ENCODE measurements at places on chromosomes 12 and 14.

- peak; percentile 69 for DNase-seq
These were observed at the start of gene ARID4A for GRCh38 chr14:58298477-58299400. Gene ARID4A (plus strand): TSS chr14:58298555. CDS start chr14:58299855, 1,300 bp downstream.

DNA sequence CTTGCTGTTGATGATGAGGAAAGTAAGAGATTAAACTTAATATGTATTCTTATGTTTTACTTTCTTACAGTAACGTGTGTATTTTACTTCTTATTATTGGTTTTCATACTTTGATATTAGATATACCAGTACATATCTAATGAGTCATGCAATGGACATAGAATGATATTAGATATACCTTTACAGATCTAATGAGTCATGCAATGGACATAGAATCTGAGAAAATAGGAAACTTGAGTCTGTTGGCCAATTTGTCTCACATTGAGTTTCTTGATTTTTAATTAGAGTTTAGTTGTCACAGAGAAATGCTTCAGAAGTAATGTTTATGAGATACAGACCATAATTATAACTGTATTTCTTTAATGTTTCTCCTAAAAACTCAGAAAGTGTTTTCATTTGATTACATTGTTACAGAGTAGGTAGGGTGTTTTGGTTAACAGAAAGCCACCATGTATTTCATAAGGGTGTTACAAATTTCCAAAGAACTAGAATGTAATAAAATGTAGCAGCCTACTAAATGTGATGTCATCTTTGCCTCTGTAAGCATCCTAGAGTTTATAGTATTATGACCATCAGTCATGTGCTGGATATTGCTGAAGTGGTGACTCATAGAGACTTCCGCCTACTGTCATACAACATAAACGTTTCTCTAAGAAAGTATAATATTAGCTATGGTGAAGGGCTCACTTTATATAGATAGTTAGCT is 3.0 kb downstream of the GAS2L3 start:
- no peak for DNase-seq

DNA sequence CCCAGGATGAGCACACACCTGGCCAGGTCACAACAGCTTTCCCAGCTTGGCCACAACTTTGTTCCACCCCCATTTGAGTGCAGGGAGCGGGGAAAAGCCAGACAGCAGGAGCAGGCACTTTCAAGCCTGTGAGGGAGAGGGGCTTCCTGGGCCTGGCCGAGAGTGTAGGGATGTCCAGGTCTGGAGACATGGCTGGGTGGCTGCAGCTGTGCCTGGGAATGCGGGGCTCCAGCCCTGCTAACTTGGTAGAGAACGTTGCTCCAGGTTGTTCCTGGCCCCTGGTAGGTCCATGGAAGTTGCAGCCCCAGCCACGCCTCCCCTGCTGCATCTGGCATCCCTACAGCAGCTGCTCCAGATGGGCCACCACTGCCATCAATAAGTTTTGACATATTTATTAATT is 738.5 kb downstream of the SLC6A15 start:
- no peak for DNase-seq

- no peak for DNase-seq
These were observed 555.1 kb downstream of the FOXG1 start for GRCh38 chr14:29321646-29322045.

DNA sequence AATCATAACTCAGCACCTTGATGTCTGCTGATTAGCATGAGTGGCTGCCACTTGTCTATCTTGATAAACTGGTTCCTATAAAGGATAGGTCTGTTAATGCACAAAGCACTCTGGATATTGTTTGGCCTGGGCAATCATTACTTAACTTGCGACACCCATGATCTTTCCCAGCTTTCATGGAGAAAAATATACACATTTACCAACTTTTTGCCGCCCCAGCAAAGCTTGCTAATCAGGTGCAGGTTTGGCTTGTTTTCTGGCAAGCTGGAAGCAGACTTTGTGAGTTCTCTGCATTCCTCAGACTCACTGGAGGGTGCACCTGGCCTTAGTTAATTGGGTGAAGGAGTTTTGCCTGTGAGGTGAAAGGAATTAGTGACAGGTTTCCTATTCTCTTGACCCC is 1126.4 kb upstream of the FLRT2 start:
- DNase-seq, result no peak

DNA sequence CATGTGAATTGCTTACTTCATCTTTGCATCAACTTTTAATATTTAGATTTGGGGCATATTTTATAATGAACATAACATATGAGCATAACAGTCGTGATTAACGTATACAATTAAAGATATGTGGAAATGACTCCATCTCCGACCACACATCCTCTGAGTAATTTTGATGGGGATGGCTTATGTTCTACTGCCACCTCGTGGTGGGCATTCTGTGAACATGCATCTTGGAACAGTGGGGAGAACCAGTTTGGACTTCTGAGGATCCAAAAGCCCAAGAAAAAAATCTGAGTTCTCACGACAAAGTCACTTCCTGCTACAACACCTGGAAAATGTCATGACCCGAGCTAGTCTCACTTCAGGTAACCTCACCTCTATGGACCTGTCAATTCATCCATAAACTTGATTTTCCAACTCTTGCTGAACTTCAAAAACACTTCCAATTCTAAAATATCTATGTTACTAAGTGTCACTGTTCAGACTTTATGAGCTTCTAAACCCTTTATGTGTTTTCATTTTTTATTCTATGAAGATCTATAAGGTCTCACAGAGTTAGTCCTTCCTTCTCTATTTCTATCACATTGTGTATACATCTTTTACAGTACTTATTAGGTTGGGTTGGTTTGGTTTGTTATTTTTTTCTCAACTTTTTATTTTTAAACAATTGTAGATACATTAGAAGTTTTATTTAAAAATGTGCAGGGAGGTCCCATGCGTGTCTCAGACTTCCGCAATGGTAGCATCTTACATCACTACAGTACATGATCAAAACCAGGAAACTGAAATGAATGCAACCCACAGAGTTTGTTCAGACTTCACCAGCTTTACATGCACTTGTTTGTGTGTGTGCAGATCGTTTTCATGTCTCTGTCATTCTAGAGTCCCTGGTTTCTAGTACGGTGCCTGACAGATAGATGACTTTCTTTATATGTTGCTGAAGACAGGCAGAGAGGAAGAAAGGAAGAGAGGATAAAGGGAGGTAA is 38.2 kb upstream of the STAB2 start:
- peak; percentile 41 for DNase-seq

GRCh38 chr14:69260861-69261564 is 1.1 kb downstream of the GALNT16 start:
- peak; percentile 92 for DNase-seq

- peak; percentile 53 for DNase-seq
These were observed 415.5 kb downstream of the PCNX1 start for GRCh38 chr14:71322655-71323250.

- no peak for DNase-seq
These were observed 6.6 kb downstream of the SBNO1 start for GRCh38 chr12:123358035-123358434.

- peak; percentile 62 for DNase-seq
These were observed 43.3 kb upstream of the NT5DC3 start for GRCh38 chr12:103884316-103884715.

DNA sequence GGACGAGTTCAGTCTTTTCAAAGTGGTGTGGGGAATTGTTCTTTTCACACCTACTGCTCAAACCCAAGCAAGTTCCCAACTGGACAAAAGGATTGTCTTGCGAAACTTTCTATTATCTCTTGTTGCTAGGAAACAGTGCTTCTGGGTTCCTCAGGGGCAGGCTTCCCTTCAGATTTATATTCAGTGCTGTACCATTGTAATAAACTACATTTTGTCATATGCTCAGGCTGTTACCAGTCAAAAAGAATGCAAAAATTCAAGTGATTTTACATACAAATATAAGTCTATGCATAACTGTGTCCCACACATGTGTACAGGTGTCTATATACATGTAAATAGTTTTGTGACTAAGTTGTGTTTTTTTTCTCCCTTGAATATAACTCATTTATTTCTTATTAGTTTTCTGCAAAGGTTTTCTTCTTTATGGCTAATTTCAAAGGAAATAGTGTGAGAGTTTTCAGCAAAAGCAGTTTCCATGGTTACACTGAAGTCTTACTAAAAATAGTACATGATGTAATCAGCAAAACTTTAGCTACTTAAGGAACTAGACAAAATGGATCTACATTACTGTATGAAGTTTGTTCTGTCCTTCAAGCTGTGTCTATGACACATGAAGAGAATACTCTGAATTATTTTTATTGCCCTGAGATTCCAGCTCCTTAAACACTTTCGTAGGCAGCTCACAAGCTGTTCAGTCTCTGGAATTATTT is 430.2 kb upstream of the TMPO start:
- no peak for DNase-seq

GRCh38 chr12:93127107-93127560 is 198.0 kb upstream of the EEA1 start:
- DNase-seq, result no peak

DNA sequence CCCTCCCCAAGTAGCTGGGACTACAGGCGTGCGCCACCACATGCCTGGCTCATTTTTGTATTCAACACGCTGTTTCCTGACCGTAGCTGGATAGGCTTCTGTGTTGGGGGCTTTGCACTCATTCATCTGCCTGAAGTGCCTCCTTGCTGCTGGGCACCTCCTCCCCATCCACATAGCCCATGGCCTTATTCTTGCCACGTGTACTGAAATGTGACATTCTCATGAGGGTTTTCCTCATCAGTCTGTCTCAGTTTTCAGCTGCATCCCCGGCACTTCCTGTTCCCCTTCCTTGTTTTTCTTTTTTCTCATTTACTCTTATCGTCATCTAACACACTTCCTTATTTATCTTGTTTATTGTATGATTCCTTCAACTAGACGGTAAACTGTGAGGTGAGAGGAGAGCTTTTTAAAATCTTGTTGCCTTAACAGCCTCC is 36.6 kb downstream of the RCOR1 start:
- DNase-seq, result no peak

GRCh38 chr14:78725086-78725485 is 554.9 kb downstream of the NRXN3 start:
- no peak for DNase-seq

- no peak for DNase-seq
These were observed 35.1 kb downstream of the PCNX1 start for GRCh38 chr14:70942342-70942706.

- no peak for DNase-seq
These were observed 64.2 kb downstream of the CMAS start for GRCh38 chr12:22110176-22110575.

- DNase-seq, result no peak
These were observed 38.3 kb downstream of the SRGAP1 start for GRCh38 chr12:63882844-63883243.

- DNase-seq, result no peak
These were observed 41.2 kb upstream of the LRRC10 start for GRCh38 chr12:69651922-69652321.

- DNase-seq, result no peak
These were observed 31.0 kb upstream of the PTCSC3 start for GRCh38 chr14:36207500-36207899.

DNA sequence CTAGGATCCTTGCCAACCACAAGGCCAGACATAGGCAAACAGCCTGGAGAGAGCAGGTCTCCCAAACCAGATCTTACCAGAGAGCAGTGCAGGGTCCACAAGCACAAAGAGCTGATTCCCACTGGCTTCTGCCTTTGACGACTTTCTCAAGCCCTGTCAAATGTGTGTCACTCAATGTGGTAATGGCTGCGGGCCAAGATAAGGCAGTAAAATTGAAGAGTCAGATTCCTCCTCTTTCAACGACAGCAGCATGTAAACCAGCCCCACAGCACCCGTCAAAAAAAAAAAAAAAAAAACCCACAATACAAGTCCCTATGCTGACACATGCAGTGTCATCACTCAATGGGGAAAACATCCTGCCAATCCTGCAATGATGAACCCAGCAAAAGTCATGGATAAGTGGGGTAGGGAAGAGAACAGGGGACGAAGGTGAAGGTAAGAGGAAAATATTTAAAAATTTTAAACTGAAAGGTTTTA is at the start of gene STON2:
Gene STON2 (minus strand): TSS at position 123 of the 477 bp plus-strand sequence. CDS start 1,942 bp downstream, outside the sequence.
- DNase-seq, result no peak

GRCh38 chr12:120639771-120640721 is at the start of gene CABP1:
Gene CABP1 (plus strand): TSS chr12:120640626. CDS start chr12:120640686, 60 bp downstream.
- peak; percentile 88 for DNase-seq

DNA sequence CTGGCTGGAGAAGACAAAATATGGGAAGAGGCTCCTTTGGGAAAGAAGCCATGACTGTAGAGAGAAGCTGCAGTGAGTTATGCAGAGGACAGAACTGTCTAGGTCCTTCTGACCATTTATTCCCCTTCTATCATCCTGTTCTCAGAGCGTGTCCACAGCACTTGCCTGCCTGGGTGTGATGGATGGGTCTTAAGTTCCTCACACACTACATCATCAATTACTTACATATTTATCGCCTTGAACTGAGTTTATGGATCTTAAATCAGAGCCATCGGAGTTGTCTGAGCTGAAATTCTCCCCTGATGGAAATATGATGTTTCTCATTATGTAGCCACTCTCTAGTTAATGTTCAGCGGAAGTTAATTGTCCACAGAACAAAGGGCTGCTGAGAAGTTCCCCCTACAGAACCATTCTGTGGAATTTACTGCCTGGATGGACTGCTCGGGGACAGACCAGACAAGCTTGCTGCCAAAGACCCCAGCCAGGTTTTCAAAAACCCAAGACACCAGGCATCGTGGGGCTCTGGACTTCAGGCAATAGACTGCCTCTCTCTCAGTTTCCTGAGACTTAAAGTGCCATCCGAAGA is 232.5 kb upstream of the NOS1 start:
- no peak for DNase-seq

DNA sequence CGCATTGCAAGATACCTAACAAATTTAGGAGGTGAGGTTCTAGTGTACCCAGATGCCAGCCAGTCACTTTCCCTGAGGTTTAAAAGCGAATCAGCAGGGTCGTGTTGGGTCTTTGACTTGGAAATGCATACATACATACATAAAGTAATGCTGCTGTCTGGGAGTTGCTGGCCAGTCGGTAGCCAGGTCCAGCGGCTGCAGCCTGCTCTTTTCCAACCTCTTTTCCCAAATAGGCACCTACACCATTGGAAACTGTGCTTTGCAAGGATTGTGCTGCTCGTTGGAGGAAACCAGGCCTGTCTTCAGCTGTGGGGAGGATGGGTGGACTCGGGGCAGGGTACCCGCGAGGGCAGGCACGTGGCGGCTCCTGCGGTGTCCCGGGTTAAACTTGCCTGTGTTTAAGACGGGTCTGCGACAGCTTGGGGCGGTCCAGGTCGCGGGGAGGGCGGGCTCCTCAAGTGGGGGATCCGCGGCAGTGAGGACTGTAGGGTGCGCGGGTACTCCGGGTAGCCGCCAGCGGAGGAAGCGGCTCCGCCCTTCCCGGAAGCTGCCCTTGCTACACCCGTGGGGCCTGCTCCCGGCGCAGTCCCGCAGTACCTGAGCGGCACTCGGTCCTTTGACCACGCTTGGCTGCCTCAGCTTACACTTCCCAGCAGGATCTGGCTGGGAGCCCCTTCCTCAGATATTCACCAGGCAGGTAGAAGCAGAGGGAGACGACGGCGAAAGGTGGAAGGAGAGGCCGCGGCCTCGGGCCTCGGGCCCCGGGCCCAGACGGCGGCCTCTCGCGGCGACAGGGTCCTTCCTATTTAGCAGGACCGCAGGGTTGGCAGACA is 2.7 kb downstream of the TTC6 start:
- no peak for DNase-seq

GRCh38 chr12:47397664-47398281 is 308.1 kb downstream of the RPAP3 start:
- DNase-seq, result no peak

- DNase-seq, result no peak
These were observed 43.7 kb downstream of the HSPB8 start for GRCh38 chr12:119222222-119222951.

Data from GM13976 (cell line).